ENCODE measurements at places on chromosomes 6 and 20.

DNA sequence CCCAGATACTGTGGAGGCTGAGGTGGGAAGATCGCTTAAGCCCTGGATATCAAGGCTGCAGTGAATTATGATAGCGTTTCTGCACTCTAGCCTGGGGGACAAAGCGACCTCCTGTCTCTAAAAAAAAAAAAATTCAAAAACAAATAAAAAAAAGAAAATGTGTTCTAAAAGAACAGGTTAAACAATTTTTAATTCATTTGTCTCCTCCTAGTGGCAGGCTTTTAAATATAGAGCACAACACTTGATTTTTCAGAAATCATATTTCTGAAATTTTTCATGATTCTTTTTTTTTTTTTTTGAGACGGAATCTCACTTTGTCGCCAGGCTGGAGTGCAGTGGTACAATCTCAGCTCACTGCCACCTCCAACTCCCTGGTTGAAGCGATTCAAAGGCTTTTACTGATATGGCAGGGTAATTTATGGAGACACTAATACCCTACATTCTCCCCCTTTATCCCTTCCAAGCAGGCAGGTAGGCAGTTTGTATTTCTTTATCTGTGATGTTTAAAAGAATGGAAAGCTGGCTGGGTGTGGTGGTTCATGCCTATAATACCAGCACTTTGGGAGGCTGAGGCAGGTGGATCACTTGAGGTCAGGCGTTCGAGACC lies 8.7 kb upstream of the GTF3C6 start:
- no peak for DNase-seq

DNA sequence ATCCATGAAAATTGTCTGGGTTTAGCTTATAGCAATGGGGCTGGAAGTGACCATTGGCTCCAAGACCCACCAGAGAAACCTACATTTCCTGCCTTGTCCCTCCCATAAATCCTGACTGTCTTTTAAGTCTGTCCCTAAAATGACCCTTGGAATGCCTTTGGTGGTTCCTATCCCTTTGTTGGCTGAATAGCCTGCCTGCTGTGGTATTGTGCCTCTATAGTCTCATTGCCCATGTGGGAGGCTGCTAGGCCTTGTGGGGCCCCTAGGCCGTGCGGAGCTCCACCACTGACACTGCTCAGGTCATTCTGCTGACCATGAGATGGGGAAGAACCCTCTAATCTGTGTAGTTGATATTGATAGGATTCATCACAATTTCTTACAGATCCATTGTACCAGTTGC lies 43.3 kb downstream of the SCP2D1 start:
- DNase-seq, result no peak

- no peak for DNase-seq
These were observed 15.5 kb upstream of the ITCH start for GRCh38 chr20:34347571-34347970.

GRCh38 chr6:149273318-149273717 lies 44.2 kb upstream of the TAB2 start:
- DNase-seq, result no peak

GRCh38 chr20:48725555-48725991 lies 102.2 kb downstream of the PREX1 start:
- no peak for DNase-seq

- no peak for DNase-seq
These were observed 3.7 kb downstream of the RRBP1 start for GRCh38 chr20:17678295-17678694.

DNA sequence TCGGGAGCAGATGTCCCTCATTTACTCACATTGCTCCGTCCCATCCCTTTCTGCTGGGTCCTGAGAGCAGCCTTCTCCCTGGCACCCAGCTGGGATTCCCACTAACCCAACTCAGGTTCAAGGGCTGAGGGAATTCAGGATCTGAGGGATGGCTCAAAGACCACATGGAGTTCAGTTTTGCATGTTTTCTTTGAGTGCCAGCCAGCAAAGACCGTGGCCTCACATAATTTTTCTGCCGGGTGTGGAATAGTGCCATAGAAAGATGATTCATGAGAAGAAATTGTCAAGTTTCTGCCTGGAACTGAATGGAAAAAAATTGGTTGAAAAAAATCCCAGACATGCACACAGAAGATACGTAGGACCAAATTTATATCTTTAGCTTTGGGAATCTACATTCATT lies 168.6 kb downstream of the CD83 start:
- DNase-seq, result no peak

DNA sequence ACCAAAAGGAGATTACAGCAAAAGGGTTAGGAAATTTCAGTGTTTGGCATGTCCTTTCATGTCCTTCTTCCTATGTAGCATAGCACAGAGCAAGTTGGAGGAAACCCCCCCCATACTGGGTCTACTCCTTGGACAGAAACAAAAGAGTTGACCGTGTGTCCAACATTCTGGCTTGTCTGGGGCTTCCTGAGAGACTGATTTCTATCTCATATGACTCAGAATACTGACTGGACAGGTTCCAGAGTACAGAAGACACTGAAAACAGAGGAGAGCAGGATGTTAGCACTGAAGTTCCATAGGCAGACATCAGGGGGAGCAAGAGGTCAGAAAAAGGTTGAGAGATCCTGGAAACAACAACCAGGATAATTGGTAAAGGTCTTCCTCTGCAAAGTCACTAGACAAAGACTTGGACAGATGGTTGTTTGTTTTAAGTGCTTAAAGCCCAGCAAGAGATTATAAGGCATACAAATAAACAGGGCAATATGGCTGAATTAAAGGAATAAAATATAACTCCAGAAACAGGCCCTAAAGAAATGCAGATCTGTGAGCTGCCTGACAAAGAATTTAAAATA lies 48.4 kb downstream of the USP49 start:
- DNase-seq, result peak; percentile 55

GRCh38 chr6:120405947-120406346 lies 928.3 kb downstream of the TBC1D32 start:
- DNase-seq, result no peak

GRCh38 chr6:11613858-11614257 lies 76.3 kb downstream of the TMEM170B start:
- no peak for DNase-seq

- DNase-seq, result no peak
These were observed 90.8 kb downstream of the FRK start for GRCh38 chr6:115969930-115970273.

GRCh38 chr20:51353491-51353890 lies 189.0 kb downstream of the NFATC2 start:
- no peak for DNase-seq

DNA sequence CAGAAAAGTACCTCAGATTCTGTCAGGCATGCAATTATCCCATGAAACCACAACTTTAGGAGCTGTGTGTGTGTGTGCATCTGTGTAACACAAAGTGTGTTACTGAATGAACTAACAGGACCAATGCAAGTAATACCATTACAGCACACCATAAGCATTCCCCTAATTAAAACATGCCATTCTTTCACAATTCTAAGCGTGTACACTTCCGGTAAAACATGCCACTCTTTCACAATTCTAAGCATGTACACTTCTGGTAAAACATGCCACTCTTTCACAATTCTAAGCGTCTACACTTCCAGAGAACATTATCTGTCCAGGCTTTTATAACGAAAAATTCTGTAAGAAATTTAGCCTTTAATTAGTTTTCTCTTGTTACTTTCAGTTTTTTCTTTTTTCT lies 238.2 kb downstream of the GMDS start:
- DNase-seq, result no peak

DNA sequence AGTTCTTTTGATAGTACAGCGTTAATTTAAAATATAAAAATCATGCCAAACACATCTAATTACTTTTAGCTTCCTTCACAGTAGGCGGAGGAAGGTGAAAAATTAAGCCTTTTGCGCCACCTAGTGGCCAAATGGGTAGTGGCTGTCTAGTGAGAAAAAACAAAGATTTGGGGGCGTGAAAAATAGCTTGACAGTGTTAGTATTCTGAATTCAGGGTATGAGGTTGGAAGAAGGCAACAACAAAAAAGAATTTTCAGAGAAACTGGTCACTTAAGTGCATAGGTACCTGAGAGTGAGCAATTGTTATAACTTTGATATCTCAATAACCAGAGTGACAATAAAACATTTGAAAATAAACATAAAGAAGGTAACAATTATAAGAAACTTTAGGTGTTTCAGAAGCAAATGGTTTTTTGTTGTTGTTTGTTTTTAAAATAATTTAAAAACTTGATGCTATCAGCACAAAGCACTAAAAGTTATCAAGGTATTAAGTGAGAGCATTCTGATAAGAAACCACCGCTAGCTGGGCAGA lies 14.3 kb downstream of the PSMB9 start:
- DNase-seq, result peak; percentile 89

- DNase-seq, result no peak
These were observed 1434.3 kb upstream of the ADGRB3 start for GRCh38 chr6:67200626-67201403.
